IPS DF 6.9 (cell line): ENCODE measurements at places on chromosomes 4 and X.

DNA sequence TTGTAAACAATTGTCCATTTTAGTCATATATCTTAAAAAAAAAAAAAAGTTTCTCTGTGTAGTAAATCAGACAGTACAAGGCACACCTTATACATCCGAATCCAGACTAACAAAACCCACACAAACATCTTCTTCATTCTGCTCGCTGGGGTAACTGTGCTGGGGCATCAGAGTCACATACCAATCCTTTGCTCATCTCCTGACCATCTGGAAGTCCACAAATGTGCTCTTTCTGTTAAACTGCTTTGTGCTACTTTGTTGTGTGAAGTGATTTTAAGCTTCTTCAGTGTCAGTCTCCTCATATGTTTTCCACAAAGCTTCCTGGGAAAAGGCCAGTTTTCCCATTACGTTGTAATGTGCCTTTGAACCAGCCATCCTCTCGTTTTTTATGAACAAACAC lies 86.2 kb upstream of the CBR4 start:
- no peak for DNase-seq

GRCh38 chrX:131739823-131740222 lies 195.9 kb downstream of the OR13H1 start:
- DNase-seq = no peak

DNA sequence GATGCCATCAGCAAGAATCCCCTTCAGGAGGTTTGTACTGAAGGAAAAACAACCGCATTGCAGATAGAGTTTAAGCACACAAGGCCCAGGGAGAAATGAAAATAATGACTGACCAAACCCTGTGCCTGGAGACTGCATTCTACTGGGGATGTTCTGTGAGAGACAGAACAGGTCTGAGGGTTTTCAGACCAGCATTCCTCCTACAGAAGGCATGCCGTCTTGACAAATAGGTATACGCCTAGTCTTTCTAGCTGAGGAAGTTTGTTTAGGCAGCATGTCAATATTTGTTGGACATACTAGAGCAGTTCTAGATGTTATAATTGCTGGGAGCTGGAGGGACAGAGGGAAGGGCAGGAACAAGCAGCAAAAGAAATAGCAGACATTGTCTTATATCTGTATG lies 68.4 kb upstream of the SCOC start:
- no peak for DNase-seq

DNA sequence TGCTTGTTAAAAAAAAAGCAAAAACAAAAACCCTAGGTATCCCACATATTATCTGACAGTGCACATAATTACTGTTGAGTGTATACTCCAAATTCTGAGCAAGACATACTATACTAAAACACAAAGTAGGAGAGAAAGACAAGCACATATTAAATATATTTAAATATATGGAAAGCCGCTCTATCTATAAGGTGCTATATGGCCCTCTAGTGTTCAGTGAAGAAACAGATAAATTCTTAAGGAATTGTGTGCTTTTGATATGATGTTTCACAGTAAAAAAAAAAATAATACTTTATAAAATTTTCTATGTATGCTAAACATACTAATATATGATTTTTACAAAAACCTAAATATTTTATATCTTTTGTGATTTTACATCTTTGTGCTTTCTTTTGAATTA lies 137.8 kb downstream of the FBXW7 start:
- no peak for DNase-seq

DNA sequence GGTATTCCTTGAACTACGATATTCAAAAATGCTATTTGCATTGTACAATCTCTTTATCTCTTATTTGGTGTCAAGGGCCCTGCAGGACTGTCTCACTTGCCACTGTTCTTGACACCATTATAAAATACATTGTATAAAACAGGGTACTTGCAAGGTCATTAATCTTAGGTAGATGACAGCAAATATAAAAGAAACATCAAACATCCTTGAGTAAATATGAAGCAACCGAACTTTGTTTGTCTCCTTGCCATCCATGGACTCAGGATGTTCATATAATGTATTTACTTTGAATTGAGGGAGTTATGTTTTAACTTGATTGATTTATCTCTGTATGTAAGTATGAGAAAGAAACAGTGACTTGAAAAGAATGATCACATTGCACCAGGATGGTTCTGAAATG lies 87.3 kb downstream of the UGT2B4 start:
- no peak for DNase-seq

DNA sequence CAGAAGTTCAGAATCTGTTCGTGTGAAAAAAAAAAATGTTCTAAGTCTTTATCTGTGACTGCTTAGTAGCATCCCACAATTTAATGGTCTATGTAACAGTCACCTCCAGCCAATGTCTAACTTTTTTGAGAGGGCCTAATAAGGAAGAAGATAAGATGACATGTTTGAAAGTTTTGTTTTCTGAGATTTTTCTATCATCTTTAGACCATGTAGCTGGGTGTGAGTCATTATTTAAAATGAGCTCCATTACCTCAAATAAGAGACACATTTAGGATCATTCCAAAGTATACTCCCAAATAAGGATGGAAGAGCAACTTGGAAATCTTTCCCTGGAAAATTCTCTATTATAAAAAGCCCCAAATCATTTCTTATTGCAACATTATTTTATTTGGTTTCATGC lies 28.2 kb upstream of the MCF2 start:
- no peak for DNase-seq

- DNase-seq = no peak
Measured at GRCh38 chrX:129979207-129979920, 3.1 kb upstream of the BCORL1 start.

DNA sequence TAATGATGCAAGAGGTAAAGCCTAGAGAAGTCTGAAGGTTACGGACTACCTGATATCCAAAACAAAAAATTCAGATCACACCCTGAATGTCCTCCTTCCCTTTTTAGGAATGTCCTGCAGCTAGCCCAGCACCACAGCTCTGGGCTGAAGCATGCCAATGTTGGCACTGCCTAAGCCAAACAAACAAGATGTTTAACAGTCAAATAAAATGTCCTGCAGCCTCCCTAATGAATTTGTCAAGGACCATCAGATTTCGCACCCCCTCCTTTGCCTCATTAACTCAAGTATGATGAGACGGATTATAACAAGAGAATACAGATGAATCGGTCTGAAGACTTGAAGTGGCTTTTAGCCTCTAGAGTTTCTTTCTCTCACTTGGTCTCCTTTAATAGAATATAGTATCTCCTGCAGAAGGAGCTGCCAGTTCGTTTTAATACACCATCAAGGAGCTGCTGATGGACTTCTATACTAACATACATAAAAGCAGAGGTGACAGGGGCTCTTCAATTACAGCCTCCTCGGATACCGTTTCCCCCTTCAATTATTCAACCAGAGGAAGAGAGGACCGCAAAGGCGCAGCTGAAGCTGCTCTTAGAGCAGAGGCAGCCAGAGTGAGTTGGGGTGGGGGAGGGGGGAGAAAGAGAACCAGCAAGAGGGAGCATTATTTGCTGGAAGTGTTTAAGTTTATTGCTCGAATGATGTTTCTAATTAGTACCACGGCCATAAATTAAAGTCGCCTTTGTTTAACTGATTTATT lies 3.0 kb upstream of the MAB21L2 start:
- no peak for DNase-seq

GRCh38 chr4:147599769-147600168 lies 17.4 kb upstream of the TMEM184C start:
- no peak for DNase-seq
